ENCODE measurements at places on chromosomes 2 and 18. TPM values are rescaled to one million over a fixed set of nuclear protein-coding genes. Genes with fewer than 3 reads are reported as not detected.

GRCh38 chr18:54852780-54853675, 24.8 kb downstream of the RAB27B start:
- no peak for DNase-seq

GRCh38 chr2:173578404-173579107, 223.9 kb downstream of the CDCA7 start:
- no peak for DNase-seq

The CYP27A1 gene
- total RNA-seq = 7.9 TPM

DNA sequence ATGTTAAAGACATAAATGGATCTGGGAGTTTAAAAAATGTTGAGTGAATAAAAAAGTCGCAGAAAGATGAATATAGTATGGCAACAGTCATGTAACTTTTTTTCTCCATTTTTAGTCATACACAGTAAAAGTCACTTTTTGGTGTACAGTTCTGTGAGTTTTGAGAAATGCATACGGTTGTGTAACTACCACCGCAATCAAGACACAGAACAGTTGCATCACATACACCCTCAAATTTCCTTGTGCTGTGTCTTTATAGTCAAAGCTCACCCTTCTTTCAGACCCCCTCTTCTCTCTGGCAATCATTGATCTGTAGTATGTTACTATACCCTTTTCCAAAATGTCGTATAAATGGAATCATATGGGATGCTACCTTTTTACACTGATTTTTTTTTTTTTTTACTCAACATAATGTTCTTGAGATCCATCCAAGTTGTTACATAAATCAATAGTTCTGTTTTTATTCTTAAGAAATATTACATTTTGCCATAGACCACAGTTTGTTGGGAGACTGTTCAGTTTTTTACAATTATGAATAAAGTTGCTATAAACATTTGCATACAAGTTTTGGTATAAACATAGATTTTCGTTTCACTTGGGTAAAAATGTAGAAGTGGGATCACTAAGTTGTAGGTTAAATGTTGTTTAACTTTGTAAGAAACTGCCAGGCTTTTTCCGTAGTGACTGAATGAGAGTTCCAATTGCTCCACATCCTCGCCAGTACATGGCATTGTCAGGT, 35.4 kb upstream of the AGFG1 start:
- no peak for DNase-seq

DNA sequence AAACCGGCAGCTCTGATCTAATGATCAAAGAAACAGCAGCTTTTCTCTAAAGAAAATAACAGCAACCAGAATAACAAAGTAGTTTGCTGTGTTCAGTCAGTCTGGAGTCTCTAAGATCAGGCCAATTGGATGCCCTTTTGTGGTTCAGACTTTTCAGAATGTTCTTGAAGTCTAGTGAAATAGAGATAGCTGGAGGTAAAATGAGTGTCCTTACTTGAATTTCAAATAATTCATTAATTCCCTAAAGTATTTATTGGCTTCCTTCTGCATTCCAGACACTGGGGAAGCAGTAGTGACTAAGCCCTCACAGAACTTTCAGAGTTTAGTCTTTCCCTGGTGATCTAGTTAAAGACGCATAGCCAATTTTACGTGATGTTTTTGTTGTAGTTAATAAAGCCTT, 58.7 kb downstream of the C18orf54 start:
- DNase-seq = no peak

DNA sequence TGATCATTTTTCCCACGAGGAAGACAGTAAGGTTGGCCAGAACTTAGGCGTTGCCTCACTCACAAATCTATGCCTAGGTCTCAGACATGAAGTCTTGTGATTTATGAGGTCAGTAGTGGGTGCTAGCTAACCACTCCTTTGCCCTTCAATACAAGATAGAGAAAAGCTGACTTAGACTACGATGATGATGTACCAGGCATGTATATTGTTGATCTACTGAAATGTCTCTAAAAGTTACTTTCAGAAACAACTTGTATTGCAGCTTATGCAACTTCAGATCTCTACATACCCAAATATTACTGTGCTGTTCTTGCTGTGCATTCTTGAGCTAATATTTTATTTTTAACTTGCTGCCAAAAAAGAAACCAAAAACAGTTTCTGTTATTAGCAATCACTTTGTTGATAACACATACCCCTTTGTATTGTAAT, 30.6 kb downstream of the MAPRE2 start:
- no peak for DNase-seq

- no peak for DNase-seq
These were observed 432.2 kb upstream of the HNRNPA3 start for GRCh38 chr2:176780348-176780747.

The OR6B2 gene
- not detected for total RNA-seq
